ENCODE measurements at places on chromosomes 16 and 17.

DNA sequence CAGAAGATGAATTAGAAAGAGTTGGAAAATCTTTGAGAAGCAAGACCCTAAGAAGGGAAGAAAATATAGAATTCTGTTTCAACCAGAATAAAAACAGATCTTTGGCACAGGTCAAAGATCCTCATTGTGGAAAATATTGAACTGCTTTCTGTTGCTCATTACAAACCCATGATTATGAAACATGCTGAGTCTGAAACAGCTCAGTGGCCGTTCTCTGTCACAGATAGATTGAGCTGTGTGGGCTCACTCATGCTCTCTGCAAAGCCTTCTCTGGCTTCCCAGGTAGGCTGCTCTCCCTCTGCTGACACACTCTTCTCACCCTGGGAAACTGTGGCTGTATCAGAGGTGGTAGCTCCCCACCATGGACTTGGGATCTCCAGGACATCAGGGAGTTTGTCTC is 3.4 kb upstream of the KRT38 start:
- DNase-seq: no peak

DNA sequence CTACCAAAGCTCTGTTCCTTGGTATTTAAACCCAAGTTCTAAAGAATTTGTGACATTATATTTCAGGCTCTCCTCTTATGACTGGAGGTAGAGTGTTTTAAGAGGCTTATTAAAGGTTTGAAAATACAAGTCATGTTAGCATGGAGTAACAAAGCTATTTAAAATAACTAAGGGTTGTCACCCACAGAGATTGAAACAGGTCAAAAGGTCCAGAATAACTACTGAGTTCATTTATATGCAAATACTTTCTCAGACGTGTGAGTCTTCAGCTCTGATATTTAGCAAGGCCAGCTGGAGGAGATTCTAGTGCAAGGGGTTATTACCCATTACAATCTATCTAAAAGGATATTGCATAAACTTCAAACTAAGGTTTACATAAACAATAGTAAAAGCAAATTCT is 1538.8 kb upstream of the CDH8 start:
- no peak for DNase-seq

DNA sequence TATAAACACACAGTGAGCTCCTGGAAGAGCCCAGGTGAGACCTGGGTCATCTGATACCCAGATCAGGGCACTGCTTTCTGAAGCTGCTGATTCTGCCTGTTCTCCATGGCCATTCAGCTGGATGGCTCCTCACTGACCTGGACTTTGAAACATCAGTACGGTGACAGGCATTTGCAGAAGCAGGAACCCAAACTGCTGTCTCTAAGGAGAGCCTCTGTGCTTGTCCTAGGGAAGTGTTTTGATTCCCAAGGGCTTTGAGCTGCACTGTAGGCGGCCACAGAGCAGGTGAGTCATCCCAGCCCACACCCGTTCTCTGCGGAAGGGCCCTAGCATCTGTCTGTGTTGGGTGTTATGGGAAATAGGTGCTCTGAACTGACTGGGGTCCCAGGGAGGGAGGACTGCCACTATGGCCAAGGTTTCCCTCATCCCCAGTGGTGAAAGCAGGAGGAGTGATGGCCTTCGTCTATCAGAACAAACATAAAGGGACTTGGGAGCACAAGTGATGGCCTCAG is 60.7 kb upstream of the ADCY9 start:
- DNase-seq: no peak

- DNase-seq: no peak
These were observed 15.9 kb downstream of the POLR3E start for GRCh38 chr16:22312897-22313781.

DNA sequence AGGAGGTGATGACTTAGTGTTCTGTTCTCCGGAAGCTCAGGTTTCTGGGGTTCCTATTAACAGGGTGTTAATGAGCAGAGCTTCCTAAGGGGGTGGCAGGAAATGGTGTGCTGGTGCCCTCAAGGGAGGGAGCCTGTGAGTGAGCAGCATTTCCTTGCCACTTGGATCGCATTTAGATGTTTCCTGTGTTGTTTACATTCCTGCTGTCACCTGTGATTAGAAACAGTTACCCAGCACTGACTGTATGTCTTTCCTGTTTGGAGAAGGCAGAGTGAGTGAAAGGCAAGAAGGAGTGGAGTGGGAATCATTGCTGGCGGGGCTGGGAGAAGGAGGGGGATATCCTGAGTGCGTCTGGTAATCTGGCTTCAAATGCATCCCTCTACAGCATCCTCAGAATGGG is 214.6 kb downstream of the CCDC182 start:
- no peak for DNase-seq

GRCh38 chr16:19406891-19407491 is 10.7 kb upstream of the TMC5 start:
- no peak for DNase-seq

DNA sequence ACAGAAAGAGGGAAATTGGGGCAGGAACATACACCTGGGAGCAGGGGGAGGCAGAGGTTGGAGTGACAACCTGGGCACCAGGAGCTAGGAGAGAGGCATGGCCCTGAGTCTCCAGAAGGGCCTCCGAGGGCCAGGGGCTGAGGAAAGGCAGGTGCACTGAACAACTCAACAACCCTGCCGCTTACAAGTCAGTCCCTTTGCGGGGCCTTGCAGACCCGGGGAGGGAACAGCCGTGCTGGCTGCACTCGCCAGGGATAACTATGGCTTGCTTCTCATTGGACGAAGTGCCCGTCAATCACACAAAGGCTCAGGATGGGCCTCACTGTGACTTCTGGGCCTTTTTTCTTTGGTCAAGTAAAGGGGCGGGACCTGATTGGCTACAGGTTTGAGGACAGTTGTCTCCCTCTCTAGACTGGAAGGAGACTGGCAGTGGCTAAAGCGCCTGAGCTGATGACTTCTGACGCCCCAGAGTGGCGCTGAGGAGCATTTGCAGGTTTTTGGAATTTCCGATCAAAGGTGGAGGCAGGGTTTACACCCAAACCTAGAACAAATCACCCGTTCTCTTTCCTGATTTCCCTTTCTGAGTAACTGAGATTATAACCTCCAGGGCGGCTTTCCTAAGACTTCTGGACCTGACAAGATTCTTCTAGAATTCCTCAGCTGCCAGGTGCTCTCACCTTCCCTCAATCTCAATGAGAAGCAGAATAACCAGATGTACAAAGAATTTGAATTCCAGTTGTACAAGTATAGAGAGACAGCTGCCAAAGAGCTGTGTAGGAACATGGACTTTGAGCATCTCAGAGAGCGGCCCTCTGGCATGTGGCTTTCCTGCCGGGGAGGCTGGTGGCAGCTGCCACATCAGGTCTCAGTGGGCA is 27.6 kb upstream of the ST6GALNAC2 start:
- no peak for DNase-seq

- DNase-seq: no peak
These were observed 21.0 kb upstream of the FMNL1 start for GRCh38 chr17:45200701-45201100.
